ENCODE measurements at places on chromosomes 2 and 18. TPM values are rescaled to one million over a fixed set of nuclear protein-coding genes. Genes with fewer than 3 reads are reported as not detected.

DNA sequence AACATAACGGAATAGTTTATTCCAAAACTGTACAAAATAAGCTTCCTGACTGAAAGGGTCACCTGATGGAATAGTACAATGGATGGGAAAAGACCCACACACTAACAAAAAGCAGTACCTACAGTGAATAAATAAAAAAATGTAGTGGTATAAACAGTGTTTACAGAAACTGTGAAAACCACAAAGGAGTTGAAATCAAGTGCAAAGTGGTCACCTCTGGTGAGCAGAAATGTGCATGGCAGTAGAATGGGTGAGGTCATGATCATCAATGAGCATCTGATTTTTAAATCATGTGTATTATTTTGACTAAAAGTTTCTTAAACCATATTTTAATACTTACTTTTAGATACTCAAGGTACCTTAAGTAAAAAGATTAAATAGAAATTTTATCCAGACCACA, 11.4 kb downstream of the WDSUB1 start:
- no peak for DNase-seq

Gene IL1F10
- not detected for total RNA-seq

Gene EFR3B
- total RNA-seq = 0.51 TPM

- no peak for DNase-seq
These were observed 38.4 kb upstream of the NXPH2 start for GRCh38 chr2:138818556-138818955.

DNA sequence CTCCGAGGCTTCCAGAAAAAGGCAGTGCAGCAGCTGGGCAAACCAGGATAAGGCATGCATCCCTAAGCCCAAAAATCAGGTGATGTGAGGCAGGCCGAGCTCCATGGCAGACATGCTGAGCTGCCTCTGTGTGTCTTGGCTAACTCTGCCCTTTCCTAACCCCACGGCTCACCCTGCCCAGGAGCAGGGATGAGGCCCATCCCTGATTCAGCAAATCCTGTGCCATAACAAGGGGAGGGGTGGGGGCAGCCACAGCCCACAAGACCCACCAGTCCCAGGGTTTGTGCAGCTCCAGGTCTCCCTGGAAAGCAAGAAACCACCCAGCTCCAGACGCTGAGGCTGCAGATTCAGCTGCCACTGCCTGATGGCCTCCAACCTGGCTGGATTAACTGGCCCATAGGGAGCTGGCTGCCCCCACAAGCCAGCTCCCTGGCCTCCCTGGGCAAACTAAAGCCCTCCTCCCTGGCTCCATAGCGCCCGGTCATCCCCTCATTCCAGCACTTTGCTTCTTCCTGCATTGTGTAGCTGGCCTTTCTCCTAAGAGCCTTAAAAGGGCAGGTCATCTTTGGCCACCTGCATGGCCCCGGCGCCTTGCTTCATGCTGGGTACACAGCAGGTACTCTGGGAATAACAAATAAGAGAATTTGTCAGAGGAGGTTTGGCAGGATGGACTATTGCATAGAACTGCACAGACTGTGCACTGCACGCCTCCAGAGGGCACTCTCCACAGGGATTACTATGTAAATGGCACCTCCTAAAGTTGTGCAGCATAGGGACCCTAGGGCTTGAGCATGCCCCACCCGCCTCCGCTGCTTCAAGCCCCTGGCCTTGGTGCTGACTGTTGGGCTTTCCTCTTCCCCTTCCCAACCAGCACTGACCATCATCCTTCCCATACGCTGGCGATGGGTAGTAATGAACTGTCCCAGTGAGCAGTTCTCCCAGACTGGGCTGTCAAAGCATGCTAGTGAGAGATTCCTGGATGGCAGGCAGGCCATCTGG, 10.7 kb downstream of the STEAP3 start:
- no peak for DNase-seq
